ENCODE measurements at places on chromosomes 7 and 10.

DNA sequence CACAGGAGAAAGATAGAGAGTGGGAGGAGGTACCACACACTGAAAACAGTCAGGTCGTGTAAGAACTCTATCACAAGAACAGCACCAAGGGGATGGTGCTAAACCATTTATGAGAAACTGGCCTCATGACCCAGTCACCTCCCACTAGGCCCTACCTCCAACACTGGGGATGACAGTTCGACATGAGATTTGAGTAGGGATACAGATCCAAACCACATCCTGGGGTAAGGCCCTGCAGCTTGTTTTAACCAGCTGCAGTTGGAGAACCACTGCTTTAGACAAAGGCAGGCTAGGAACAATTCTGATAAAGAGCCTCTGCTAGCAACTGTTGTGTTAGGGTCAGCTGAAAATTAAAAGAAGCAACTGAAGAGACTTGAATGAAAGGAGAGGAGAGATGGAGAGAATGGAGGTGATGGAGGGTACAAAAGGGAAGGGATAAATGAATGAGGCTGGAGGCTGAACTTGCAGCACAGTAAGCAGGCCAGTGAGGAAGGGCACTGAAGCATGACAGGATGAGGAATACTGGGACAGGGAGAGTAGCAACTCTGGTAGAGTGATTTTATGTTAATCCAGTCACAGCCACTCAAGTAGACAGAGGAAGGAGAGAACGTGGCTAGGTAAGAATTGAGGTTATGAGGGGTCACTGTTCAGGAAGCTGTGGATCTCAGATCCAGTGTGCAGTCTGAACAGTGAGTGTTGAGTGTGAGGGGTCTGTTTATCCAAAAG lies 23.6 kb downstream of the MEST start:
- no peak for DNase-seq

- DNase-seq: no peak
Measured at GRCh38 chr7:6232116-6232515, 40.3 kb downstream of the CYTH3 start.

DNA sequence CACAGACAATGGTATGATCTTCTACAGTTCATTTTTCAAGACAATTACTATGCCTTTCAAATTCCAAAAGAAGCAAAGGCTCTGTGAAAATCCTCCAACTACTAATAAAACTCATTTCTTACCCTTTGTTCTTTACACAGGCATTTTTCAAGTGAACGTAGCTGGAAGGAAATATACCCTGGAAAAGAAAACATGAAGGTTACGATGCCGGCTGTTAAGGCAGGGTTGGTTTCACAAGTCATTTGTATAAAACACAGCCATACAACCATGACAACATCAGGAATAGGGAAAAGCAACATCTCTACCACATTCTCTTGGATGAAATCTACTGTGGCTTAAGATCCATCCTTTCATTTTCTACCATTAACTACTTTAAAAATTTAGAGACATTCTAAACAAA lies 207.9 kb downstream of the DOCK4 start:
- DNase-seq: no peak

DNA sequence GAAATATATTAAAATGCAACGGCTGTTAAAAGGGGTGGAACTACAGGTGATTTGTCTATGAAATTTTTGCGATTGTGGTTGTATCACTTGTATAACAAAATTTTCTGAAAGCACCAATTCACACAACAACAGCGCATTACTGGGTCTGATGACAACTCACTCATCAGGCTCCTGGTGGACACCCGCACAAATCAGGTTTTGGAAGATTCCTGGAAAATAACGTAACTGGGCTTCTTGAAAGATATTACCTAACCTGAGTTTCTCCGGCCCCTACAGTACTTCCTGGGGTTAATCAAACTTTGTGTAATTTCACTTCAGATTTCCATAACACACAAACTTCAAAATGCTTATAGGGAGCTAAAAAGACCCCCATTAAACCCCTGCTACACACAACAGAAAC lies 7.6 kb downstream of the SNX8 start:
- DNase-seq: no peak

- DNase-seq: no peak
Measured at GRCh38 chr7:142669074-142669654, 80.1 kb upstream of the PRSS1 start.

GRCh38 chr10:124389613-124390361 lies 28.9 kb downstream of the OAT start:
- DNase-seq: peak; percentile 24

GRCh38 chr7:129772646-129773280 lies 161.2 kb downstream of the NRF1 start:
- DNase-seq: no peak

GRCh38 chr7:37417107-37417474 lies 31.6 kb downstream of the ELMO1 start:
- DNase-seq: no peak

GRCh38 chr10:98172073-98172472 lies 37.6 kb downstream of the R3HCC1L start:
- no peak for DNase-seq

GRCh38 chr7:105937411-105937810 lies 25.7 kb upstream of the CDHR3 start:
- DNase-seq: peak; percentile 28

DNA sequence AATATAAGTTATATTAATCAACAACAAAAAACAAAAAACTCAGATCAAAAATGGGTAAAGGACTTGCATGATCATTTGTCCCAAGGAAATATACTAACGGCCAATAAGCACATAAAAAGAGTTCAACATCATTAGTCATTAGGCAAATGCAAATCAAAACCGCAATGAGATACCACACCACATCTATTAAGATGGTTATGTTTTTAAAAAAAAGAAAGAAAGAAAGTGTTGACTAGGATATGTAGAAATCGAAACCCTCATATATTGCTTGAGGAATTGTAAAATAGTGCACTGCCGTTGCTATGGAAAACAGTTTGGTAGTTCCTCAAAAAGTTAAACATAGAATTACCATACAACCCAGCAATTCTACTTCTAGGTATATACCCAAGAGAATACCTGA lies 39.4 kb upstream of the CTNNA3 start:
- DNase-seq: no peak

DNA sequence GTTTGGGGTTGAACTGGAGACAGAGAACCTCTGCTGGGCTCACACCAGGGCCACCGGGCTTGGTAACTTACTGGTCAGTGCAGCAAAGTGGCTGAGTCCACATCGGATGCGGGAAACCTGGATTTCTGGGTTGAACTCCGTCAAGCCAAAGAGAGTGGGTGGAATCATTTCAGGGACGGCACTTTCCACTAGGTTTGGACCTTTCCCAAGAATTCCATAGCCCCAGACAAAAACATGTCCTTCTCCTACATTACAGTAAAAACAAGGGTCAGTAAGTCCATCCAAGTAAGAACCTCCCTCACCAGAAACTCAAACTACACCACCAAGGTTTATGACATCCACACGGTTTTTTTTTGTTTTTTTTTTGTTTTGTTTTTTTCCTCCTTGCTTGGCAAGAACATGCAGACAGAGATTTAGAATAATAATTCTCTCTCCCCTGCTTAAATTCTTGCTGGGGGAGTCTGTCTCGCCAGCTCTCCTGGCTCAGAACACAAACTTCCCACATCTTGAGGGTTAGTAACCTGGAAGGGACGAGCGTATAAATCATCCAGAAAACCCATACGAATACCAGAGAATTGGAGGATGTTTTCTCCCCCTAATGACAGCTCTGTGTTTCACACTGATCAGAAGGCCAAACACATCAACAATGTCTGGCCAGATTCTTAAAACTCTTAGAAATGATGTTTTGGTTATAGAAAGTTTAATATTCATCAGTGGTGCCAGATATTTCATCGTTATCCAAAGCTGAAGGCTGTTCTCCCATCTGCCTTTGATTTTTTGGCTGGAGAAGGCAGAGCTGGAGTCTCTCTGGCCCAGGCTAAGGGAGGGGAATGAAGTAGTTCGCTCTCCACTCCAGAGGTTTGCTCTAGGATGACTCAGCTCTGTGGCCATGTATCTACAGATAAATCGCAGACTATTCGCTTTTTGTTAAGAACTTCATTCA lies 17.5 kb downstream of the RCC1L start:
- DNase-seq: peak; percentile 40

GRCh38 chr10:71816936-71817618 lies 34.0 kb downstream of the PSAP start:
- DNase-seq: no peak

- DNase-seq: no peak
Measured at GRCh38 chr7:158055726-158056510, 531.7 kb downstream of the PTPRN2 start.

DNA sequence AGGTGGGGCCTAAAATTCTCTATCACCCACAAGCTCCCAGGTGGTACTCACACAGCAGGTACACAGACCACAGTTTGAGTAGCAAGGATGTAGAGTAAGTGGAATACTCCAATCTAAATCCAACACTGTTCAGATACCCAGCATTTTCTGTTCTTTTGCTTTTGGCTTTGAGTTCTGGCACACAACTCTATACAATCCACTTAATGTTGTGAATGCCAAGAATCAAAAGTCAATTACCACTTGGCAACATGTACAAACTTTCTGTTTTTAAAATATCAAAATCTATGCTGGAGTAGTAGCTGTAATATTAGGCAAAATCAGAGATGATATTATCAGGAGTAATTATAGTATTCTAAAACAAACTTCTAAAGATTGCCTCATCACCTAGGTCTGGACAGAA lies 133.4 kb upstream of the LRRTM3 start:
- no peak for DNase-seq

DNA sequence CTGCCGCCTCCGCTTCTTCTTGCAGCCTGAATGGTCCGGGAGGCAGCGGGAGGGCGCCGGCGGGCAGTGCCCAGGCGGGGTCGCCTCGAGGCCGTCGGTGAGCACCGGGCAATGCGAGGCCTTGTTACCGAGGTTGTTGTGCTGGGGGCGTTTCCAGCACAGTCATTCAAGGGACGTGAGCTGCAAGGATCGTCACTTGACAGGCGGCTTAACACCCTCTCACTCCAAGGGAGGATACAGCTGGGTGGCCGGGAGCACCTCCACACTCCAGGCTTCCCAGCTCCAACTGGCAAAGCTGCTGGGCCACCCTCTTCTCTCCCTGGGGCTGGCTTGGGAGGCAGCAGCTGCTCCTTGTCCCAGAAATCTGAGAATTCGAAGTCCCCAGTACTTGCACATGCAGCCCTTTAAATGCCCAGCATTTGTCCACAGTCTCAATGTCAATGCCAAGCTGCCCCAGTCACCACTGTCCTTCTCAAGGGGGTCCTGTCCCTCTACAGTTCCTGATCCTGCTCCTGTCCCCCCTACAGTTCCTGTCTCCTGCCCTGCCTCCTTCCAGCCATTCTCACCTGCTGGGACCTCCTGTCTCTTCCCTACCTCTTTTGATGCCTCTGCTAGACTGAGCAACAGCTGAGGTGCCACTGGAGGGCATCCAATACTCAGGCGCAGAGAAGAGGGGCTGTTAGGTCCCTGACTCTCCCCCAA lies 4.4 kb upstream of the HOXA11 start:
- DNase-seq: peak; percentile 58

DNA sequence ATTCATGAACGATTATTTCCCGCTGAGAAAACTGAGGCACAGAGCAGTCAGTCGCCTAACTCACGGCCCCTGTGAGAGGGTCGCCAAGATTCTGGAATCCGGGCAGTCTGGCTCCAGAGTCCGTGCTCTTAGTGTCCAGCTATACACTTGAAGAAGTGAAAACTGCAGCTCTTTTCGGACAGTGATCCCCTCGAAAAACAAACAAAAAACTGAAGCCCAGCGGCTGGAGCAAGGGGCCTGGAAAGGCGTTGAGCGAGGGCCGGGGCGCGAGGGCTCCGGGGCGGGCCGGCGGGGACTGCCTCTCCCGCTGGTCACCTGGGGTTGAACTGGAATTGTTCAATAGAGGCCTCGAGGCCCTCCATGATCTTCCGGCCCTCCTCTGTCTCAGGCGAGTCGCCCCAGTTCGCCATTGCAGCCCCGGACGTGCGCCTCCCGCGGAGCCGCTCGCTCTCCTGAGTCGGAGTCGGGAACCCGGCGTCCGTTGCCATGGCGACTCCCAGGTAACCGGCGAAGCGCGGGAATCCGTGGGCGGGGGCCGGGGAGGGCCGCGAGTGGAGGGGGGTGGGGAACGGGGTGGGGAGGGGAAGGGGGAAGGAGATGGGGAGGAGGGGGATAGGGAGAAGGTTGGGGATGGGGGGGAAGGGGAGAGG lies 881 bp downstream of the C10orf67 start:
- DNase-seq: peak; percentile 94

- DNase-seq: peak; percentile 72
Measured at GRCh38 chr10:79068203-79068561, 584 bp upstream of the ZMIZ1 start.

GRCh38 chr7:46150721-46151120 lies 229.6 kb upstream of the IGFBP3 start:
- DNase-seq: no peak

DNA sequence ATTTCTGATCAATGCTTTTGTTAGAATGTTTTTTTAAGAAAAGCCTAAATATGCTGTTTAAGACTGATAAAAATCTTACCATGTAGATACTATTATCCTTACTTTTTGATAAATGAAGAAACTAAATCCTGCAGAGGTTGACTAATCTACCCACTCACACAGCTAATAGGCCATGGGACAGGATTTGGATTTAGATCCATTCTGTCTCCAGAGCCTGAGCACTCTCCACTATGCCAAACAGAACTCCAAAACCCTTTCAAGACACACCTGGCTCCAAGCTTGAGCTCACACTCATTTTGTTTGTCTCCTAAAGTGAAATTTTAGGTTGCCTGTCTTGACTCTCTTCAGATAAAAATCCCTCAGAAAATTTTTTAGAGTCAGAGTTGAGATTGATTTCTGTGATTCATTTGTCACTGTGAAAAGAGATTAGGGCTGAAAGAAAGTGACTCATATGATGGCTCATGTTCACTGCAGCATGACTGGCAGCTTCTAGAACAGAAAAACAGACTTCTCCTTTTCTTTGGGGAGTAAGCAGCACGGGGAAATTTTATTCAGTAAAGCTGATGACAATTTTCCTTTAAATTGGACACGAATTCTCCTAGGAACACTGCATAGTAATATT lies 132.3 kb upstream of the POT1 start:
- DNase-seq: peak; percentile 54

- no peak for DNase-seq
Measured at GRCh38 chr10:51918884-51919325, 219.5 kb upstream of the CSTF2T start.

GRCh38 chr10:32911285-32912016 lies 46.6 kb downstream of the ITGB1 start:
- DNase-seq: no peak

- no peak for DNase-seq
Measured at GRCh38 chr10:21961847-21962246, 41.7 kb downstream of the DNAJC1 start.

- DNase-seq: peak; percentile 7
Measured at GRCh38 chr7:17402628-17403278, 104.3 kb downstream of the AHR start.

- DNase-seq: peak; percentile 8
Measured at GRCh38 chr7:153682628-153683027, 369.6 kb upstream of the DPP6 start.

DNA sequence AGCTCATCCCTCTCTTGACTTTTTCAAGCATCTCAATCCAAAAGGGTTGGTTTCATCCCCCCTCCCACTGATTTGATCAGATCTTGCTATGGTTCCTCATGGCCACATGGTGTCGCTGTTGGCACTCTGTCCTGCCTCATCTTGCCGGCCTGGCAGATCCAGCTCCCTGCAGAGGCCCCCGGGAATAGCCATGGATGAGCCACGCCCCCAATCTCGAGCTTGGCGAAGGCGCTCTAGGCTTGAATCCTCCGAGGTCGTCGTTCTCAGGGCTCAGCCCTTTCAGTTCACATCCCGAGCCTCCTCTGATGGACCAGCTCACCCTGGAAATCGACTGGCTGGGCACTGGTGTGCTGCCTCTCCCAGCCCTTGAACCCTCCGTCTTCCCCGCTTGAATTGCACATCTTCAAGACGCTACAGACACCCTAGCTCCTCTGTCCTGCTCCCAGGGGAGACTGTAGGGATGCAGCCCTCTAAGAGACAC lies 628.7 kb downstream of the TYW1 start:
- peak; percentile 73 for DNase-seq

- peak; percentile 85 for DNase-seq
Measured at GRCh38 chr10:132223156-132223590, 36.4 kb downstream of the DPYSL4 start.
